ENCODE measurements at places on chromosomes 1 and 21.

GRCh38 chr1:193971595-193971994 is 785.2 kb upstream of the B3GALT2 start:
- no peak for DNase-seq

- peak; percentile 87 for DNase-seq
Observed at GRCh38 chr1:51296383-51297357, 33.7 kb downstream of the TTC39A start.

DNA sequence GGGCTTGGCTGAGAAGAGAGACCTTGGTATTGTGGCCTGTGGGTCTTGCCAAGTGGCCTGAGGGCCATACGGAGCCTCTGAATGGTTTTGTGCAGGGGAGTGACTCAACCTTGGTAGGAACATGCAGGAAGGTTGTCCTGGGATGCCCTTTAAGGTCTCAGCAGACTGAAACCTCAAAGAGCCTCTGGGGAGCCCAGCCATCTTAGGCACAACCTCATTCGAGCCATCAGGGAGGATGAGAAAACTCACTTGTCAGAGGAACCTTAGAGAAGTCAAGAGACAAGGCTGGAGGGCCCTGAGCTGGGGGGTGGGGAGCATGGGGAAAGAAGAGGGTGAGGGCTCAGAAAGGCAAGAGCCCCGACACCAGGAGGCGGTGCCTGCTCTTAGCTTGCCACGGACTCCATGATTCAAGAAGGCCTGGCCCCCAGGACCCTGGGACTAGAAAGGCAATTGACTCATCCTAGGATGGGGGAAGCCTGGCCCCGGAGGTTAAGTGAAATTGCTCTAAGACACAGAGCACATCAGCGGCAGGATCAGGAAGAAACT is 13.0 kb downstream of the IFI6 start:
- peak; percentile 69 for DNase-seq

GRCh38 chr21:30758306-30758705 is 3.1 kb upstream of the KRTAP21-1 start:
- DNase-seq: no peak

DNA sequence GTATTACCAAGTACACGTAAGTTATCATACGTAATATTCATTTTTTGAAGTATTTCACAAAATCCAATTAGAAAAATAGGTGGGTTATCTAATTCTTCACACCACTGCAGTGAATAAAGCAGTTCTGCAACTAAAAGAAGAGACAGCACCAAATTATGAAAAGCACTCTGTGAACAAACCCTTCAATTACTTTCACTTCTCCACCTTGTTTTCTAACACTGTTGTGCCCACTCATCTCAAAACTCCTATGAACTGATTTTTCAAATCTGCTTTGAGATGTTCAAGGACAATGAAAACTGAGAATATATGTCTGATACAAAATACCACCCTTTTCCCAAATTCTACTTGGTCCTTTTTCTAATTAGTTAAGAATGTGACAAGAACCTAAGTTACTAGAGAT is 39.4 kb downstream of the LTN1 start:
- no peak for DNase-seq

DNA sequence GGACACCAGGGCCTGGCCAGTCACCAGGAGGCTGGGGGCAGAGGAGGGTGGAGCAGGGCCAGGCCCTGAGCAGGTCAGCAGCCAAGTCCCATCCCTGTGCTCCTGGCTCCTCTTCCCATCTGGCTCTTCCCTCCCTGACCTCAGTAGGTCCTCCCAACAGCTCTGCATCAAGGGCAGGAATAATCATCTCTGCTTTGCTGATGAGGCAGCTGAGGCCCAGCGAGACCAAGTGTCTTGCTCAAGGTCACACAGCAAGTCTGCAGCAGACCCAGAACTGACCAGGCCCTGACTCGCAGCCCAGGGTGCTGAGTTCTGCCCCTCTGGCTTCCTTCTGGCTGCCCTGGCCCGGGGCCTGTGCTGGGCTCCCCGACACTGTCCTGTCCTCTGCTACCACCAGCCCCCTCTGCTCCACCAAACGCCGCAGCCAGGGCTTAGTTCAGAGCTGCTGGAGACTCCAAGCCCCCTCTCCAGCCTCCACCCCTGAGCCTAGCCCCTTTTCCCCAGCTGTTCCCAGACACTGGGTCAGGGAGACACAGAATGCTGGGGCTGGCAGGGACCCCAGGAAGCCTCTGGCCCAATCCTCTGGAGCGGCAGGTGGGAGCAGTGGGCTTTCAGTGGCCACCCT is 224.9 kb downstream of the PTPRU start:
- peak; percentile 53 for DNase-seq

GRCh38 chr1:234499119-234499942 is 20.4 kb upstream of the TARBP1 start:
- DNase-seq: peak; percentile 96

DNA sequence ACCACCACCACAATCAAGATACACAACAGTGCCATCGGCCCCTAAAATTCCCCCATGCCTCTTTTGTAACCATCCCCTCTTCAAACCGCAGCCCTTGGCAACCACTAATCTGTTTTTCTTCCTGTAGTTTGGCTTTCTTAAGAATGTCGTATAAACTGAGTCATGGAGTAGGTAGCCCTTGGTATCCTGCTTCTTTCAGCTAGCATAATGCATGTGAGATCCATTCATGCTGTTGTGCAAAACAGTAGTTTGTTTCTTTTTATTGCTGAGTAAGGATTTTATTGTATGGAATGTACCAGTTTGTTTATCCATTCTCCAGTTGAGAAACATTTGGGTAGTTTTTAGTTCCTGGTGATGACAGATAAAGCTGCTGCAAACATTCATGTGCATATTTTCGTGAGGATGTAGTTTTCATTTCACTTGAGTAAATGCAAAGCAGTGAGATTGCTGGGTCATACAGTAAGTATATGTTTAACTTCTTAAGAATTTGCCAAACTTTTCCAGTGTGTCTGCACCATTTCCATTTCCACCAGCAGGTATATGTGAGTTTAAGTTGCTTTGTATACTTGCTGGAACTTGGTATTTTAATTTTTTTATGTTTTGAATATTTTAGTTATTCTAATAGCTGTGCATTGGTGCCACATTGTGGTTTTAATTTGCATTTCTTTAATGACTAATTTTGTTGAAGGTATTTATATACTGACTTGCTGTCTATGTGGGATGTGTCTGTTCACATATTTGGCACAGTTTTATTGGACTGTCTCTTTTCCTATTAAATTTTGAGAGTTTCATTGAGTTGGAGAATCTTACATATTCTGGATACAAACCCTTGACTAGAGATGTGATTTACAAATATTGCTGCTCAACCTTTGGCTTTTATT is 148.4 kb upstream of the MAP1LC3C start:
- no peak for DNase-seq

DNA sequence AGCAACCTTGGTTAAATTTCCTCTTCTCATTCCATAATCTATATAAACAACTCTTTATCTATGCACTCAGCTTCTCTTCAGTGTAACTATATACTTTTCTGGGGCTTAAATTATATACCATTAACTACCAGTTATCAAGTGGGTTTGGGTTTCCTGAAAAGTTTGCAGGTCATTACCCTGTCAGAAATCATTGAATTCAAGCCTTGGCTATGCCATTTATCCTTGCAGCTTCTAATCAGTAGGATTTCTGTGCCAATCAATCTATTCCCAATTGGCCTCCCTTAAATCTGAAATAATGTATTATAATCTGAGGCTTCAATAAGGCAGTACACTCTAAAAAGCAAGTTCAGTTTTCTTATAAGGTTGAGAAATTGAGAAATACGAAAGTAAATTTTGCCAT is 466.5 kb downstream of the NCAM2 start:
- DNase-seq: no peak

DNA sequence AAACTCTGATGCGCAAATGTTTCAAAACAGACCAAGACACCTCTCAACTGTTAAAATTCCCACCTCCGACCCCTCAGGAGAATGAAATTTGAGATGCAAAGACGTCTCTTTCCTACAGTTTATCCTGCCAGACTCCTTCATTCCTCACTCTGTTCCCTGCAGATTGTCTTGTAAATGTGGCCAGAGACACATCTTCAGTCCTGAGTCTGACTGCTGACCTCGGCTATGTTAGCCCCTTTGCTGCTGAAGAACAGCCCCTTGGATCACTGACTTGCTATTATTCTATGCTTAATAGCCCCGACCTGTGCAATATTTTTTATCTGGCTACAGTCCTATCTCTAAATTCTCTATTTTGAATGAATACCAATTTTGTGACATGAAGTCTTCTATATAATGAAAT is 16.6 kb upstream of the ESRRG start:
- no peak for DNase-seq

DNA sequence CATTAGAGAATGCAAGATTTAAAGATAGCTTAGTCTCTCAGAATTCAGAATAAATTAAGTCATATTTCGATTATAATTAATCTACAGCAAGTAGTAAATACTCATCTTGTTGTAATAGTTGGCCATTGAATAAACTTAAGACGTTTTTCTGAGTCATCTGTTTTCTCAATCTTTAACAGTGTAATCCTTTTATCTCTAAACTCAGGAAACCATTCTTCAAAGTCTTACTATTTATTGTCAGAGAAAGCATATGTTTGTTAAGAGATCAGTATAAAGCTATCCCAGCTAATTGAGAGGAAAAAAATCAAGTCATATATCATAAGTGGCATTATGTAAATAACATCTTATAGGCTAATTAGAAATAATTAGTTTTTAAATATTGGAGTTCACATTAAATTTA is 201.2 kb upstream of the ADAMTS5 start:
- DNase-seq: no peak

GRCh38 chr1:30748098-30748698 is 9.4 kb downstream of the LAPTM5 start:
- no peak for DNase-seq

DNA sequence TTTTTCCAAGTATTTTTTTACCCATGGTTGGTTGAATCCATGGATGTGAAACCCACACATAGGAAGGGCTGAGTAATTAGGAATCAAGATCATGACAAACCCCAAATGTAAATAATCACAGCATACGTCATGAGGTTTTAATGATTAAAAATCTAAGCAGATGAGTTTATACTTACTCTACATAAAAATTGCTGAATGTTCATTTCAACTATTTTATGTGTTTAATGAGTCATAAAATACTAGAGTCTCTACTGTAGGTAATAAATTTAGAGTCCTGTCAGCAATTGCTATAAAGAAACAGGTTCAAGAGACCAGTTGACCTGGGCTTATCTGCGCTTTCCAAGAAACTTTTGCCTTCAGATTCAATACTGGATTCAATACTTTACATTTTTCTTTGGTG is 18.2 kb downstream of the CTH start:
- DNase-seq: no peak

DNA sequence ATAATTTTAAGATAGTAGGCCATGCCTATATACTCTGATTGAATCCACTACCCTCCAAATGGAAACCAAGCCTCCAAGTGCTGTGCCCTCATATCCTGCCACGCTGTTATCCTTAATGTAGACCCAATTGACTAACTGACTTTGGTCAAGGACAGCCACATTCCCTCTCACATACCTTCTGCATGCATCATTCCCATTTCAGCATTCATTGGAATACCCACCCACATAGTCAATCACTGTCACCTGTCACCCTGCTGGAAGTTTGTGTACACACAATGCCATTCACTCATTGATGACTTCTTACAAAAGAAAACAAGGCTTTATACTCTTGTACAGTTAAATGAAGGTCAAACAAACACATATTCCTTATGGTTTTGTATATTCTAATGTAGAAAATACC is 221.1 kb upstream of the PBX1 start:
- DNase-seq: no peak

- no peak for DNase-seq
Observed at GRCh38 chr1:99680270-99680669, 34.4 kb downstream of the PALMD start.

DNA sequence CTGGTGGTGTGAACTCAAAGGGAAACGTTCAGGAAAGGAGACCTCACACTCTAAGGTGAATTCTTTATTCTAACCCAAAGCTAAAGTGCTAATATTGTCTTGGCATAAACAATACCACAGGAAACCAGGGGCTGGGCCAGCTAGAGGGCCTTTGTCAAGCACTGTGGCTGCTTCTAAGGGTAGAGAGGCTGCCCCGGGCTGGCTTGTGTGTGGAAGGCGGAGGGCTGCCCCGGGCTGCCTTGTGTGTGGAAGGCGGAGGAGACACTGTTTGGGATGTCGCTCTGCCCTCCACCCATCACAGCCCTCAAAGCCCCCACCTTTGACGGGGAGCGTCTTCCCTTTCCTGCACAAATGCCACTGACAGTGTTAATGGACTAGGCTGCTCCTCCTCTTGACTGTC is 216.8 kb downstream of the TOMM20 start:
- DNase-seq: peak; percentile 64

DNA sequence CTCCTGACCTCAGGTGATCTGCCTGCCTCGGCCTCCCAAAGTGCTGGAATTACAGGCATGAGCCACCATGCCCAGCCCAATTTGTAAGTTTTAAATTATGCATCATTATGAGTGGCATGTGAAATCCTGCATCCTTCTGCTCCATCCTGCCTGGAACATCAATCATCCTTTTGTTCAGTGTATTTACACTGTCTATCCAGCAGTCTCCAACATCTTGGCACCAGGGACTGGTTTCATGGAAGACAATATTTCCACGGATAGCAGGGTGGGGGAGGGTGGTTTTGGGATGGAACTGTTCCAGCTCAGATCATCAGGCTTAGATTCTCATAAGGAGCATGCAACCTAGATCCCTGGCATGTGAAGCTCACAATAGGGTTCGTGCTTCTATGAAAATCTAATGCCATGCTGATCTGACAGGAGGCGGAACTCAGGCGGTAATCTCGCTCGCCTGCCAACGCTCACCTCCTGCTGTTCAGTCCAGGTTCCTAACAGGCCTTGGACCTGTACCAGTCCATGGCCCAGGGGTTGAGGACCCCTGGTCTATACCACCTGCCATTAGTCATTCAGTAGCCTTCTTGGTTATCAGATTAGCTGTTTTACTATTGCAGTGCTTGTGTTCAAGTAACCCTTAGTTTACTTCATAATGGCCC is 22.2 kb upstream of the TCEA3 start:
- no peak for DNase-seq

GRCh38 chr1:171061425-171062143 is 29.1 kb upstream of the FMO3 start:
- DNase-seq: no peak

DNA sequence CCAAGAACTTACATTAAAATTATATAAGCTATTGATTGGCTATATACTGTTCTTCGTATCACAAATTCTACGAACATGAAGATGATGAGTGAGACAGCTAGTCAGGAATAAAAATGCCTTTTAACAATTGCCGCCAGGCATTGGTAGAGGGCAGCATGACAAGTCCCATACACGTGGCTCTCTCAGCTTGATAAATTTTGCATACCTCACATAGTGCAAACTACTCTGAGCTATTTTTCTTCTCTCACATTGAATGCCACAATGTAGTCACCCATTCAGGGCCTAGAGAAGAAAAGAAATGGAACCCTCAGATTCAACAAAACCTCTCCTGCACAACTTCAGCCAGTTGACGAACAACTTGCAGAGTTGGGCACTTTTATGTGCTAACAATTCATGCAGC is 27.0 kb upstream of the FMO2 start:
- no peak for DNase-seq

DNA sequence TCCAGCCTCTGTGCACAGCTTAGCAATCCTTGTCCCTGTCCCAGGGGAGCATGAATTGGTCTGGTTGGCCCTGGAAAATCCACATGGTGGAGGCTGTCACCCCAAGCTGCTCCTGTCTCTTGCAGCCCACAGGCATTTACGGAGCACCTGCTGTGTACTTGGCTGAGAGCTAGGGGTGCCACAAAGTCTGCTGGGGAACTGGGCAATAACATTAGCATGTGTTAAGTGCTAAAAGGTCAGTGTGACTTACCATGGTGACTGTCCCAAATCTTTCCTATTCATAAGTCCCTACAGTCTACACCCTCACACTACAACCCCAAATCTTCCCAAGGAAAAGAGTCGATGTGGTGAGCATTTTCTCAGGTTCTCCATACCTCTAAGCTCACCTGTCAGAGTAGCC is 53.6 kb upstream of the ARTN start:
- no peak for DNase-seq

- no peak for DNase-seq
Observed at GRCh38 chr1:151618470-151618869, 6.6 kb downstream of the SNX27 start.

All from sigmoid colon (tissue), 7 donors.